Skeletal muscle tissue (tissue), 5 donors: ENCODE measurements at places on chromosomes 1 and 21. TPM values are rescaled to one million over a fixed set of nuclear protein-coding genes. Genes with fewer than 3 reads are reported as not detected.

Gene PRDX6
- total RNA-seq = 304 TPM

Gene CENPL
- total RNA-seq = 9.9 TPM

Gene S100A7A
- total RNA-seq = not detected

Gene STMN1
- total RNA-seq = 90.3 TPM

Gene RPRD2
- 12.0 TPM for total RNA-seq

Gene SLAMF6
- total RNA-seq = 0.52 TPM

Gene ZMYM4
- 53.2 TPM for total RNA-seq

Gene AVPR1B
- 0.52 TPM for total RNA-seq

Gene FAM151A
- not detected for total RNA-seq

Gene SV2A
- 2.1 TPM for total RNA-seq

Gene NBPF4
- total RNA-seq = not detected

Gene PTAFR
- total RNA-seq = 2.1 TPM

Gene LRRN2
- 2.1 TPM for total RNA-seq

Gene NTMT2
- 0.52 TPM for total RNA-seq

Gene TAS1R1
- 5.7 TPM for total RNA-seq

Gene KRTAP11-1
- not detected for total RNA-seq

Gene L1TD1
- total RNA-seq = not detected

Gene BRINP2
- total RNA-seq = 0.52 TPM

Gene ZNF683
- total RNA-seq = not detected

Gene SUMO3
- total RNA-seq = 28.7 TPM

Gene OR6P1
- total RNA-seq = not detected

Gene SPATA21
- total RNA-seq = not detected

Gene FAM72B
- 1.0 TPM for total RNA-seq
